ENCODE measurements at places on chromosomes 2 and 18.
A peak's percentile ranks its signal among the peaks of the same experiment; 100 is the strongest.

DNA sequence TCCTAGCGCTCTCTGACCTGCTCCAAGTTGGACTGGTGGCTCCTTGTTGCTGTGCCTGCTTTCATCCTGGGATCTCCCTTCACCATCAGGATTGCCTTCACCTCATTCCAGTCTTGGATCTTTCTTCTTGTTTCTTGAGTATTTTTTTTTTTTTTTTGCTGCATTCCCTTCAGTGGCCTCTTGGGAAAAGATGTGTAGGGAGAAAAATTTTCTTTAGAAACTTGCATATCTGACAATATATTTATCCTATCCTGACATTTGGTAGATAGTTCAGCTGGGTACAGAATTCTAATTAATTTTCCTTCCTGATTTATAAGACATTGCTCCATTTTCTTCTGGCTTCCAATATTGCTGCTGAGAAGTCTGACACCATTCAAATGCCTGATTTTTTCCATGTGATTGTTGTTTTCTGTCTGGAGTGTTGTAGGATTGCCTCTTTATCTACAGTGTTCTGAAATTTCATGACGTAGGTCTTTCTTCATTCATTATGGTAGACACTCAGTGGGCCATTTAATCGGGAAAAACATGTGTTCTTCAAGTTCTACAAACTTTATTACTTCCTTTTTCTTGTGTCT, 23.0 kb upstream of the IL1A start:
- DNase-seq = no peak

DNA sequence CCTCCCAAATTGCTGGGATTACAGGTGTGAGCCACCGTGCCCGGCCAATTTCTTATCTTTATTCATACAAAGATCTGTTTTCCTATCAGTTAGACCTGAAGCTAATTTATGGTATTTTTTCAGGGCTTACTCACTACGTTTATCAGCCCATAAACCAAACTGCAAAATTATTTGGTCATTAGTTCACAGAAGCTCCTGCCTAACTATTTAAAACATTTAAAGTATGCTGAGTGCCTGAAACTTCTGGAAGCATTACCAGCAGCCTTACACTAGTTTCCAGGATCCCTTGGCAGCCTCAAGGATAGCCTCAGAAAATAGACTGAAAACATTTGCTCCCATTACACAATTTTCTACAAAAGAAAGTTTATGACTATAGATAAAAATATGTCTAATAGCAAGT, 68.8 kb downstream of the GALNT13 start:
- DNase-seq = peak; percentile 12

- DNase-seq = no peak
These were observed 97.4 kb downstream of the STK39 start for GRCh38 chr2:168149986-168150385.

DNA sequence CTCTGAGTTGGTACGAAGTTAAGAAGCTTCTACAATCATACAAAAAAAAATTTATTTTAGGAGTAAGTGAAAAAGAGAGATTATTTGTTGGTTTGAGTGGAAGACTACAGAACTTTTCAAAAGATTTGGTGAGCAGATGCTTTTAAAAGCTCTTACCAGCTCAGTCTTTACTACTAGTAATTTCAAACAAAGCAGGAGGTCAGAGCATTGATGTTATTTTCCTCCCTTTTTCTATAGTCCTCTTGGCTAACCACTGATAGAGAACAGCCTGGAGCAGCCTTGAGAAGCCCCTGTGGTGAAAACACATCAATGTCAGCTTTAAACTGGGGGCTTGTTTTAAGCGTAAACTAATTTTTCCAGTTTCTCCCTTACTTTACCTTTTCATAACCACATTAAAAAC, 559.3 kb upstream of the CDH2 start:
- DNase-seq = no peak

DNA sequence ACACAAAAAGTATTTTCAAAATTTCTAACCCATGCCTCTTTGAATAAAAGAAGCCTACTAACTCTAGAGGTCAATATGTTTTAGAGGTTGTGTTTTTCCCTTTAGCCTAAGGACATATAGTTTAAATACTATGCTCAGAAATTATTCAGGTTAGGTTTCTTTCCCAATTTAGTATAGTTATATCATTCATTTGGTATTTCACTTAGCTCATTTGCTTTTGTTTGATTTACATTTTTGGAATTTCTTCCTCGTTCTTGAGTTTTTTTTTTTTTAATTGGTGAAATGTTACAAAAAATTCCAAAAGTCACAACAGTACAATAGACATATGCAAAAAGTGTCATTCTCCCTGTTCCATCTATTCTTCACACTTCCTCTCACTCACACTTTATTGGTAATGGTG, 371.3 kb upstream of the TNP1 start:
- DNase-seq = no peak

DNA sequence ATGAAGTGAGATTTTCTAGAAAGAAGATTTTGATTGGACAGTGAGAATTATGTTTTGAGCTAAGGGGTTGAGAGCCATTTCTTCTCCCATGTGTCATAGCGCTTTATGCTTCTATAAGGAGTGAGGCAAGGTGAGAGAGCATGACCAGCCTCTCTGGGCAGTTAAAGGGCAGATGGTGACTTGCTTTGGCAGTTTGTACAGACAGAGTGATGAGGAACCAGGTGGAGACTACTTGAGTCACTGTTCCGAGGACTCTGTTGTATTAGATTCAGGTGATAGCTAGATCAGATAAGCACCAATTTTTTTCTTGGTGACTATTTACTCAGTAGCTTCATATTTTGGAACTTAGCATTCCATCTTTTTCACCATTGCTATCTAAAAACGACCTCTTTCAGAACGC, 4.5 kb downstream of the CRIM1 start:
- DNase-seq = no peak

DNA sequence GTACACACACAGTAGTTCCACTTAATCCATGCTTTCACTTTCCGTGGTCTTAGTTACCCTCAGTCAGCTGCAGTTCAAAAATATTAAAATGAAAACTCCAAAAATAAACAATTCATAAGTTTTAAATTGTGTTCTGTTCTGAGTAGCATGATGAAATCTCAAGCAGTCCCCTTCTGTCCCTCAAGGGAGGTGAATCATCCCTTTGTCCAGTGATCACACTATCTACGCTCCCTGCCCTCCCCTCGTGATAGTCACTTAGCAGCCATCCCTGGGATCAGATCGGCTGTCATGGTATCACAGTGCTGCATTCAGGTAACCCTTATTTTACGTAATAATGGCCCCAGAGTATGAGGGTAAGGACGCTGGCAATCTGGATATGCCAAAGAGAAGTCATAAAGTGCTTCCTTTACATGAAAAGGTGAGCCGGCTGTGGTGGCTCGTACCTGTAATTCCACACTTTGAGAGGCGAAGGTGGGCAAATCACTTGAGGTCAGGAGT, 5.8 kb upstream of the RTN4 start:
- DNase-seq = no peak

GRCh38 chr2:61538920-61539520, 864 bp upstream of the XPO1 start:
- DNase-seq = peak; percentile 59

DNA sequence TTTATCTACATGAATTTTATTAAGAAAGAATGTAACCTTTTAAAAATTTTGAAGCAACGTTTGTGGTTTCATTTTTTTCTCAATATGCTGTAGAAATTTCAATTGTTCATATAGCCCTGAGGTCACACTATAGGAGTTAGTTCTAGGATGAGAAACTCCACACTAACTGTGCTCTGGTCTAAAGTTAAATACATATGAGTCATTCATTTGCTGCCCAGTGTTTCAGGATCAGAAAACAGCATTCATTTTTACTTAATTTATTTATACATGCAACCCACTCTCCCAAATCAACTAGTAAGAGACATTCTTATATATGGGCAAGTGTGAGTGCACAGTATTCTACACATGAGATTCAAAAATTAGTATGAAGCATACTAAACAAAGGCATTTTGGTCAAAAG, 137.9 kb downstream of the DOCK10 start:
- no peak for DNase-seq

- no peak for DNase-seq
These were observed 54.2 kb downstream of the BCL2 start for GRCh38 chr18:63265326-63265725.

DNA sequence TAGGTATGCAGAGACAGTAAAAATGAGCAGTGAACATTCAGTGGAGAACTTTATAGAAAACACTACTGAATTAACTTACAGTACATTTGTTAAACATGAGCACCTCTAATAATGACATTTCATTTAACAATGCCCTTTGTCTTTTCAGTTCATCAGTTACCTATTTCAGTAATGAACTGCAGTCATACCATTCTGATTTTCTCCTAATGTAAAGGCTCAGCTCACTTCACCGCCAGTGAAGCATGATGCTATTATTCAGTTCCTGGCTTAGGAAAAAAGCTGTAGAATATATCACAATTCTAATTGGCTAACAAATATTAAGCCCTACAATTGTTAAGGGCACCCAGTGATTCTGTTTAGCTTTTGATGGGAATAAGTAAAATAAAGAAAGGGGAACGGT, 37.1 kb upstream of the CCDC93 start:
- DNase-seq = no peak

GRCh38 chr2:125713533-125713932, 942.4 kb upstream of the GYPC start:
- no peak for DNase-seq

GRCh38 chr2:158291544-158292180, 164.9 kb downstream of the CCDC148 start:
- DNase-seq = no peak

GRCh38 chr2:230895536-230896345, 29.3 kb downstream of the GPR55 start:
- peak; percentile 74 for DNase-seq

GRCh38 chr2:144528108-144528507, 8.2 kb upstream of the ZEB2 start:
- no peak for DNase-seq

DNA sequence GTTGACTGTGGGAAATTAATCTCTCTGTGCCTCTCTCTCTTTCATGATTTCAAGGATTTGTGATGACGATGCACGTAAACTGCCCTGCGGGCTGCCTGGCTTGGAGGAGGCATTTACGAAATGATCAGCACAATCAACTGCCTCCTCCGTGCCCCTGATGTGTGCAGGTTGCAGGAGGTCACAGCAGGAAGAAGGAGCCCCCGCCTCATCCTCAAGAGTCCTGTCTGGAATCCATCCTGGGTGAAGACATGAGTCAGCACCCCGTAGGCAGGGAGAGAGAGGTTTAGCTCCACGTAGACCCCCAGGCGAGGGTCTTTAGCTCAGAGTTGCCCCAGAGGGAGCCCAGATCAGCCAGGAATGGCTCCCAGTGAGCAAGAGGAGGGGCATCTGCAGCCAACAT, 17.1 kb upstream of the TEX51 start:
- DNase-seq = no peak

DNA sequence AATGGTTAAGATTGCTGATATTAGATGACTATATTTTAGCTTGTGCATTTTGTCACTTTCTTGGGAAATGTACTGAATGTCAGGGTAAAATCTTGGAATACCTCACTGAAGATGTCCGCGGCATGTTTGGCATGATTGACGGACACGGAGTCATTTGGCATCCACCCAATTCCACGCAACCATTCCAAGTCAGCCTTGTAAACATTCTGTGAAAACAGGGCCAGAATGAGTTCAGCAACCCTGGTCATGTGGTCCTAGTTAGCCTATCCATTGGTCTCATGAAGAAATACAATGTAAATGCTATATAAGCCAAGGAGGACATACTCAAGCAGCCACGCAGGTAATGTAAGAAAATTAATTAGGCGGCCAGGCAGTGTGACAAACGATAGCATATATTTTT, 159.5 kb downstream of the RIF1 start:
- no peak for DNase-seq

- DNase-seq = no peak
These were observed 102.1 kb upstream of the HS6ST1 start for GRCh38 chr2:128420776-128421175.

DNA sequence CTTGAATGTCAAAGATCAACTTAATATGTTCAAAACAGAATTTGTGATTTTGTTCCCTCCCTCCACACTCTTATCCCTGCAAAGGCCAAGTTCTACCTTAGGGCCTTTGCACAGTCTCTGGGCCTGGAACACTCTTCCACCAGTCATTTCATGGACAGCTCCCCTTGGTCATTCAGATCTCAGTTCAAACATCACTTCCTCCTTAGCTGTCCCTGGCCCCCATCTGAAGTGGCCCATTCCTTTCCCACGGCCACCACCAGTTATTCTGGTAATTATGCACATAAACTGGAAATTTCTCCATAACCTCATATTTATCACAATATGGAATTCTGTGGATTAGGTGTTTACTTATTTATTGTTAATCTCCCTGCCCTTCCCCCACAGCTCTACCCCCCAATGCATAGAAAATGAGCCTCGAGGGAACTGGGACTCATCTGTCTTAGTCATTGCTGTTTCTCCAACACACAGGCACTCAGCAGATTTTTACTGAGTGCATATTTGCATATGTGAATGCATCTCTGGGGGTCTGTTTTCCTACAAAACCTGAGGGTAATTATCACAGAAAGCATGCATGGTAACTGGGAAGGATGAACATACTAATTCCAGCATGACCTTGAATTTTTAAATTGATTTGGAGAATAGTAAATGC, 35.5 kb upstream of the SPTBN1 start:
- DNase-seq = no peak

- DNase-seq = no peak
These were observed 90.6 kb upstream of the HNMT start for GRCh38 chr2:137873536-137874244.

GRCh38 chr2:207088839-207089238, 76.9 kb downstream of the KLF7 start:
- no peak for DNase-seq

DNA sequence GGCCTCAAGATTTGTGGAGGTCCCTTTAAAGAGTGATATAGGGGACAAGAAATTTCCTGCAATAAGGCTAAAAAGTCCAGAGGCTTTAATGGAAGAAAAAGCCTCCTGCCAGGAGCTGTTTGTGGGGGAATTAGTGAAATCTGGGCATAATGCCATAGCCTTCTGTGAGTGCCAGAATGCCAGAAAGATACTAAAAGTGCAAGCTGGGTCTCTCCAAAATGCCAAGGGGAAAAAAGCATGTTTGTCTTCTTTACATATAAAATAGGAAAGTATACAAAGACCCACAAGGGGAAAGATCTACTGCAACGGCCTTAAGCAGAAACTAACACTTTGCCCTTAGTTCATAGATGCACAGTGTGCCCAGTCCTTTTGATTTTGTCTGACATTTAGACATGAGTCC, 647.7 kb upstream of the ZNF804A start:
- peak; percentile 30 for DNase-seq

DNA sequence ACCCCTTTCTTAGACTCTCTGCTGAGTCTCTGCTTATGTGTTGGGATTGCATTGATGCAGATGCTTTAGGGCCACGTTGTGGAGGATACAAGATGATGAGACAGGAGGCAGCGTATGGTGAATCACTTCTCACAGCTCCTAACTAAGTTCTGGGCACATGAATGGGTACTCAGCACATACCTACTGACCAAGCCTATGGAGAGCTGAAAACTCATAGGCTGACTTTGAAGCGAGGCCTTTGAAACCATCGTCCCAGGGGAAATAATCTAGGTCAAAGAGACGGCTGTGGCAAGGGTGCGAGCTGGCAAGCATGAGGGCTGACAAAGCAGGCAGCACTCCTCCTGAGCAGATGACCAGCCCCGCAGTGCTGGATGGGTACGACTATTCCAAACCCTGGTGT, 180.2 kb upstream of the TNP1 start:
- DNase-seq = no peak

GRCh38 chr2:223995569-223995968, 38.3 kb downstream of the MRPL44 start:
- no peak for DNase-seq
